ENCODE measurements at places on chromosomes 4 and X.

DNA sequence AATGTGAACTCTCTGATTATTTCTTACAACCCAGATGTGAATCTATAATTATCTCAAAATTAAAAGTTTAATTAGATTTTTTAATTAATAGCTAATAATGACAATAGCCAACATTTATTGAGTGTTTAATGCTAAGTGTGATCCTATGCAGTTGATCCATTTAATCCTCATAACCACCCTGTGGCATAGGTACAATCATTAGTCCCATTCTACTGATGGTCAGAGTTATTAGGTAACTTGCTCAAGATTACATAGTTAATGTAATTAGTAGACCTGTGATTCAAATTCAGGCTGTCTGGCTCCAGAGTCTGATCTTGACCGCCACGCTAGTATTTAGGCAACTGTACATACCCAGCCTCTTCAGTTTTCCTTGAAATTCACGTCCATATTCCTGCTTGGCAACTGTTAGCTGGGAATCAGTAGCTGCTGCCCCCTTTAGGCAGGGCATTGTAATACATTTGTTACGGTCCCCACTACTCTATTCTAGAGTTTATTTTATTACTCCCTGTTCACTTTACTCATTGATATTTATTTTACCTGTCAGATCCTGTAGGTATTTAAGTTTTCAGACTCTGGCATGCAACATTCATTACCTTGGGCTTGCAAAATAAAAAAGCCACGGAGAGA is 20.6 kb upstream of the TEC start:
- no peak for DNase-seq

- DNase-seq: no peak
Observed at GRCh38 chrX:17376431-17377077, 1.6 kb downstream of the NHS start.

DNA sequence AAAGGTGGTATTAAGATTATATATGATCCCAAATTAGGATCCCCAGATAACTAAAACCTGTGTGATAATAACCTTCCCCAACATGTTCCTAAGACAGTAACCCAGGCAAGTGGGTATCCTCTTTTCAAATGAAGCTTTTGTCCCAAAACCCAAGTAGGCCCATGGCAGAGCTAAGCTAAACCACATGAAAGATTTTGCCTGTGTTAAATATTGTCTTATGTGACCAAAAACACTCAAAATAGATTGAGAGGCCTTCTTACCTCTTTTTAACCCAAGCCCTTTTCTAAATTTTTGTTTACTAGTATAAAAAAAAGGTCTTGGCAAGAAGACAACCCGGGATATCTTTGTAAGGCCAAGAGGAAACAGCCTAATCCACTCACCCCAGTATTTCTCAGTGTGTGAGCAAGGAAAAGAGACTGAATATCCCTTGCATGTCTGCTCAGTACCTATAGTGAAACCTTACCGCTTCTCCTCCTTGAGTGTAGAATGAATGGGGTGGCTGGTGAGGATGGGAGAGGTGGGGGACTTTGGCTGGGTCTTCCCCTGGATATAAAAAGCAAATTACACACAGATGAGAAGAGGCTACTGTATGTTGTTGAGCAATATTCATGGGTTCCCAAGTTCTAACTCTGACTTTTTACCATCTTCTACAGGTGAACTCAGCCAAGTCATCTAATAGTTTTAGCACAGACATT is 188.8 kb upstream of the BMP3 start:
- no peak for DNase-seq

- DNase-seq: no peak
Observed at GRCh38 chrX:11702420-11702819, 36.7 kb upstream of the ARHGAP6 start.

- peak; percentile 75 for DNase-seq
Observed at GRCh38 chr4:24980064-24980690, 50.6 kb downstream of the LGI2 start.

- no peak for DNase-seq
Observed at GRCh38 chrX:145735036-145735435, 82.6 kb upstream of the SLITRK2 start.

- no peak for DNase-seq
Observed at GRCh38 chr4:70666369-70666768, at the start of gene JCHAIN. Gene JCHAIN, minus strand, starts transcription at chr4:70666508. Its CDS starts 18 bp downstream, at chr4:70666490.

DNA sequence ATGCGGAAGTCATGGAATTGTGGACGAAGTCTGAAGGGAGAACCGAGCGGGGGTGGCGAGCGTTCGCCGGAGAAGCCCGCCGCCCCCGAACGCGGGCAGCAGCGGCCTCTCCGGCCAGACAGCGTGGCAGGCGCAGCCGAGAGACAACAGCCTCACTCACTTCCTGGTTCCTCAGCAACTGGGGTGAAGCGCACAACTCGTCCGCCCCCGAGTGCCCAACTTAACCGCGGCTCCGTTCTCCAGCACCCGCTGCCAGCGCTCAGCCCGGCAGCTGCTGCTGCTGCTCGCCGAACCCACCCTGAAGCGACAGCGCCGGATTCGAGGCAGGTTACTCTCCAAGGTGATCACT is 68.0 kb downstream of the NOCT start:
- DNase-seq: peak; percentile 28

DNA sequence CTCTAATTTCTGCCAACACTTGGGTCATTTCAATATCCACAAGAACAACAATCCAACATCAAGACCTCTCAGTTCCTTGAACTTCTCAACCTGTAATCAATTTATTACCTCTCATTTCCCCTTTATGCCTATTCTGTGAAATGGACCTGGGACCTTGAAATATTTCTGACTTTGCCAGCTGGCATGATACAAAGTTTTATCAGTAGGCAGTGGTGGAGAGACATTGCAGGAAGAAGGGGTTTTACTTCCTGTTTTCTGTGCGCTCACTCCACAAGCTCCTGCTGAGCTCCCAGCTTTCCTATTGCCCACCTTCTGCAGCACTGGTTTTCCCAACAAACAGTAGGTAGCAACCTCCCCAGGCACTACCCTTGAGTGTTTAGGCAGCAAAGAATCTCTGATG is 3.5 kb upstream of the ARHGEF6 start:
- DNase-seq: no peak

GRCh38 chr4:19936476-19936875 is 315.2 kb upstream of the SLIT2 start:
- peak; percentile 89 for DNase-seq

DNA sequence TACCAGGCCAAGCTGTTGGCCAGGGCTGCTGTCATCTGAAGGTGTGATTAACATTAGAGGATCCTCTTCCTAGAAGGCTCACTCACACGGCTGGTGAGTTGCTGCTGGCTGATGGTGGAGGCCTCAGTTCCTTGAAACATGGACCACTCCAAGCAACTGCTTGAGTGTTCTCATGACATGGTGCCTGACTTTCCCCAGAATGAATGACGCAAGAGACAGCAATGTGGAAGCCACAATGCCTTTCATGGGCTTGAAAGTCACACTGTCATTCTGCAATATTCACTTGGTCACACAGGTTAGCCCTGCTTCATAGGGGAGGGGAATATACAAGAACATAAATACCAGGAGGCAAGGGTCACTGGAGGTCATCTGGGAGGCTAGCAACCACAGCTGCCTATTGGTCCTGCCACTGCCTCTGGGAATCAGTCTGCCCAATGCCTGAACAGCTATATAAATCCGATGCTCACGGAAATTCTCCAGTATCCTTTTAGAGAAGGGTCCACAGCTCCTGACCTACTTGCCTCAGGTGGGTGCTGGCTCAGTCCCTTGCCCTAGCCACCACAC is 97.1 kb upstream of the MAML3 start:
- no peak for DNase-seq

GRCh38 chr4:126532527-126532926 is 1100.2 kb upstream of the INTU start:
- no peak for DNase-seq

- no peak for DNase-seq
Observed at GRCh38 chrX:33726281-33727160, 405.6 kb downstream of the FAM47A start.

DNA sequence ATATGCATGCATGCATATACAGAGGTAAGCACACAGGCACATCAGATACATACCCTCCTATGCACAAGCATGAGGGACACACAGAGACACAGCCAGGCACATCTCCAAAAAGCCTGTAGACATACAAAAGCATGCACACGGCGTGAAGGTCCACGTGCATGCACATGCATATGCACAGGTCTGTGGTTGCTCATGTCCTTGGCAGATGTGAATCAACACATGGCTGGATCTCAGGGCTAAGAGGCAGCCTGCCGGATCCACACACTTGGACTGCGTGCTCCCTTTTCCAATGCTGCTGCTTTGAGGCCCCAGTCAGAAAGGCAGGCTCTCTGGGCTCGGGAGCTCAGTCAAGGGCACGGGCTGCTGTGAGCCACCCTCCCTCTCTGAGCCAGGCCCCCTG is 3.6 kb downstream of the STARD8 start:
- DNase-seq: no peak

- DNase-seq: peak; percentile 63
Observed at GRCh38 chrX:24259544-24260240, 54.2 kb downstream of the SUPT20HL2 start.

- no peak for DNase-seq
Observed at GRCh38 chrX:72430405-72430968, 124.8 kb upstream of the CITED1 start.

GRCh38 chrX:27889878-27890277 is 82.1 kb downstream of the MAGEB10 start:
- DNase-seq: no peak

GRCh38 chrX:136268051-136269048 is 17.1 kb upstream of the MAP7D3 start:
- DNase-seq: no peak

- no peak for DNase-seq
Observed at GRCh38 chr4:67122029-67122428, 423.3 kb downstream of the CENPC start.

- no peak for DNase-seq
Observed at GRCh38 chr4:8473920-8474590, 33.5 kb downstream of the TRMT44 start.

DNA sequence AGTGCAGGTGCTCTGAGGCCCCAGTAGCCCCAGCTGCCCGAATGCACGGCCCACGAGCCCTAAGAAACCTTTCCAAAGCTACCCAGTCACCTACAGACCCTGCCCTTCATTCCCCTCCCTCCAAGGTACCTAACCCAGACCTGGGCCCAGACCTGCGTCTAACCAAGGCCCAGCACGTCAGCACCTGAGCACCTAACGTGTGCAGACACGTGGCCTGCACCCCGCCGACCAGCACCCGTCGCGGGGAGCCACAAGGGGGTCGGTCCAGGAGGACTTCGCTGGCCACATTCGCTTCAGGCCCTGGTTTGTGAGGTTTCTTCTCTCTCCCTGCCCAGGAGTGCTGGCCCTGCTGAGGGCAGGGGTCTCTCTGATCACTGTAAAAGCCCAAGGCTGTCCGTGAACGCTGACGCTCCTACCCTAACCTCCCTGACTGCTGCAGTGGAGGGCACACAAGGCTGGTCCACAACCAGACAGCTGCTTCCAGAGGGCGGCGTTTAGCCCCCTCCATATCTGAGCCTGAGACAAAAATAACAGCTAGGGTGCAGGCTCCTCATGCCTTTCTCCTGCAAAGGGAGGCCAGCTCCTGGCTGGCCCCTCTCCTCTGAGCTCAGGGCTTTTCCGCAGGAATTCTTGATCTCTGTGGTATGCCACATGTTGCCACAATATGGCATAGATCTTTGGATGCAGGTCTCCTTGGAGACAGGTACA is 31.8 kb downstream of the WDR1 start:
- no peak for DNase-seq

DNA sequence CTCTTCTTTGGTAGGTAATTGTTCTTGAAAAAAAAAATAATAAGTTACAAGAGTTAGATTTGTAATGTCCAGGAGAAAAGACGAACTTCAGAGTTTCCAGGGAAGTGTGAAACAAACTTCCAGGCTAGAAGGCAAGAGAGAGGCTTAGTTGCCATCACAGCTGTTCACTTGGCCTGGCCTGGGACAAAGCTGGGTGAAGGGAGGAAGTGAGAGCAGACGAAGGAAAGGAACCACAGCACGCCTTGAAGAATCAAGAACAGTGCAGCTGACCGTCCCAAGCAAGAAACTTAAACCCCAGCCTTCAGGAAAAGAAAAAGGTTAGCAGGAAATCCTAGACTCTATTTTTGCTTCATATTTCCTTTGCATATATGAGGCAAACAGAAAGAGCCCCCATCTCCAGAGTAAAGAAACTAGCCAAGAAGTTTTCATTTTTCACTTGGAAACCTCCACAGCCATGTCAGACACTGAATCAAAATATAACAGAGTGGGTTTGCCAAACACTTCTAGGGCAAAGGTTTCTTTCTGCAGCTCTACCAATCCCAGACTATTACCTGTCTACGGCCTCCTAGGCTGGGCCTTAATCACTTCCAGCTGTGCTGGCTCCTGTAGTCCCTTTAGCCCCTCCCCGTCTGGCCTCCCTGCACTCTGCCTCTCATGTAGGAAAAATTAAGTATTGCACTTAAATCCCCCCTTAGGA is 209.6 kb downstream of the SPATA18 start:
- no peak for DNase-seq

DNA sequence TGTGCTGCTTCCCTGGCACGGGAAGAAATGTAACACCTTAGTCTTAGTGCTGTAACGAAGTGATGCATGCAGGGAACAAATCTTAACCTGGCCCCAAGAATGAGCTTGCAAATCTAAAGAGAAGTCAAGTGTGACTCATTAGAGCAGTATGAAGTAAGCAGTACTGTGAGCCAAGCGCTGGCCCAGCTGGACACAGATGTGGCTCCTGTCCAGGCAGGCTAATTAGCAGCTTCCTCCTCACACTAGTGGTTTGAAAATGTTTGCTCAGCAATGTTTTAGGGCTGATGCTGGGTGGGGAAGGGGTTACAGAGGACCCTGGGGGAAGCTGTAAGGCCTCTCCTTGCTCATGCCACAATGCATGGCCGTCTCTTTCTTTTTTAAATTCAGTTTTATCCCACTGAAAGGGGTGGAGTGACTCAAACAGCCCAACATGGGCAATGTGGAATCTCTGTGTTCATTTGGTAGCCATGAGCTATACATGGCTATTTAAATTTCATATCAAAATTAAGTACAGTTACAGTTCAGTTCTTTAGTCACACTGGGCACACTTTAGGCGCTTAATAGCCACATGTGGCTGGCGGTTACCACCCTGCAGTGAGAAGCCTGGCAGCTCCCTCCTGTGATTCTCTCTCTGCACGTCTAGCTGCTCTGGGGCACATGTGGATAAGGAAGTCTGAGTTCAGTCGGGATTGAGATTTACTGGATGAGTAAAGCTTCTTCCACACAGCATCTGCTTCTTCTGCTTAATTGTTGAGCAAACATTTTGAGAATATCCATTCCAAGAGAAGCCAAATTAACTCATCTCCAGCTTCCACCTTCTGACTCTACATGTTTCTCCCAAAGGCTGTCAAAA is 48.8 kb downstream of the MAP7D2 start:
- DNase-seq: peak; percentile 65

DNA sequence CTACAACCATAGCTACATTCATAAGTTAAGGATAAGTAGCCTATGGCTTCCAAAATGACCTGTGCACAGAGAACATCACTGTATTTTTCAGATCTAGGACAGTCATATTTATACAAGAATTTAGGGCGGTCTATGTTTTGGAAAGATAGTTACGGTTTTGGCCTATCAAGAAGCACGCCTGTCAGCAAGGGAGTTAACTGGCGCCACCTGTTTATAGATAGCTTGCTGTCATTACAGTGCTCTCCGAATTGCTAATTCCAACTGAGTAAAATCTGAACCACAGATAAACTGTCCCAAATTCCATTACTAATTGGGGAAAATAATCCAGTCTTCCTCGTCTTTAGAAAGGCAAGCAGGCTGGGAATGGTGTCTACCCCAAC is 646 bp downstream of the ABCB7 start:
- DNase-seq: no peak

GRCh38 chrX:130163398-130163797 is 2.2 kb downstream of the AIFM1 start:
- DNase-seq: no peak

GRCh38 chr4:98656443-98656842 is 2.0 kb downstream of the TSPAN5 start:
- no peak for DNase-seq

- DNase-seq: no peak
Observed at GRCh38 chr4:127045861-127046260, 586.9 kb upstream of the INTU start.
